Cardiac muscle cell (in vitro differentiated cells and primary cell): ENCODE measurements at places on chromosomes 1 and 21. TPM values are rescaled to one million over a fixed set of nuclear protein-coding genes. Genes with fewer than 3 reads are reported as not detected.

DNA sequence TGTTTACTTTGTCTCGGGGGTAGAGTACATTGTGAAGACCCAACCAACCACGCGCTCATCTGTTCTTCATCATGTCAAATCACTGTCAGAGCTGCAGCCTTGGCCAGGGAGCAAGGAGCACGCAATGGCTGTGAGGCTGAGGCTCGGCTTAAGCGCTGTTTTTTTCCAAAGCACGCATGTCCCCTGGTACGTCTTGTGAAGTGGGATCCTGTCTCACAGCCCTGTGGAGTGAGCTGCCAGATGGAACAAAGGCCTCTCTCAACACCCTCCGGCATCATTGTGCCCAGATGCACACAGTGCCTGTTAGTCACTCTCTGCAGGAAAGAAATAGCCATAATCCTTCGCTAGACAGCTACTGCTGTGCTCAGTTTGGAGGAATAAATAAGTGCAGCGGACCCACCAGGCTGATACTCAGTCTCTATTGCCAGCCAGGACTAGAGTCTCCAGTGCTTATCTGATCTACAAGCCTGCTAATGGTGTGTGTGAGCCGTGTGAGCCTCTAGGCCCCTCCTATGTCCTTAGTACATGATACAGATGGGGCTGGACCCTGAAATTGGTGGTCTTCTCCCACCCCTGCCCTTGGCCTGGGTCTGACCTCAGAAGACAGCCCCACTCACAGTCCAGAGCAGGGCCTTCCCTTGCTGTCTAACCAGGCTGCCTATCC lies 91.3 kb upstream of the COA6 start:
- no peak for DNase-seq

- DNase-seq, result no peak
Observed at GRCh38 chr1:160136121-160136925, 15.1 kb upstream of the ATP1A4 start.

DNA sequence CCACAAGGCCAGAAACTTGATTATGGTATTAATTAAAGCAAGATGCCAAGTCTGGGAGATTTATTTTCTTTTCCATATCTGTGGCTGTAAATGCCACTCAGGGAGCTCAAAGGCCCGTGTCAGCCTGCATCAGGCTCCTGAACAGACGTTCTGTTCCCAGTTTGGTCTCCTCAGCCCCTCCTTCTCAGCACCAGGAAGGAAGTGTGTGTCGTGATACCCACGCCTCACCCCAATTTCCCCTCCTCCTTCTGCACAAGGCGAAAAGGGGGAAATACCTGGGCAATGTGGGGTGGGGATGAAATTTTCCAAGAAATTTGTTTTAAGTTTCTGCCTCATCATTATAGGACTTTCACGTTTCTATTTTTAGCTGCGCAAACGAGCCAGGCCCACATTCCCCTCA lies 112.0 kb downstream of the SYF2 start:
- no peak for DNase-seq

DNA sequence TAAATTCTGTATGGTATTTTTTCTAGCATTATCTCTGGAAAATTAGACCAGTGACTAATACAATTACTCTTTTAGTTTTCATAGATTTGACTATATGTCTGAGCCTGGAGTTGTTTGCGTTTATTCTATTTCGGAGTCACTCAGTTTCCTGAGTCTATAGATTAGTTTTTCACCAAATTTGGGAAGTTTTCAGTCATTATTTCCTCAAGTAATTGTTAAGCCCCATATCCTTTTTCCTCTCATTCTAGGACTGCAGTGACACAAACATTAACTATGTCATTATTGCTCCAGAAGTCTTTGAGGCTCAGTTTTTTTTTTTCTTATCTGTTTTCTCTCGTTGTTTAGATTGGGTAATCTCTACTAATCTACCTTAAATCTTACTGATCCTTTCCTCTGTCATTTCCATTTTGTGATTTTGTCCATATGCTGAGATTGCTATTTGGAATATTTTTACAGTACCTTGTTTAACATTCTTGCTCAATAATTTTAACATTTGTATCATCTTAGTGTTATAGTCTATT lies 886.2 kb downstream of the LTN1 start:
- DNase-seq, result no peak

DNA sequence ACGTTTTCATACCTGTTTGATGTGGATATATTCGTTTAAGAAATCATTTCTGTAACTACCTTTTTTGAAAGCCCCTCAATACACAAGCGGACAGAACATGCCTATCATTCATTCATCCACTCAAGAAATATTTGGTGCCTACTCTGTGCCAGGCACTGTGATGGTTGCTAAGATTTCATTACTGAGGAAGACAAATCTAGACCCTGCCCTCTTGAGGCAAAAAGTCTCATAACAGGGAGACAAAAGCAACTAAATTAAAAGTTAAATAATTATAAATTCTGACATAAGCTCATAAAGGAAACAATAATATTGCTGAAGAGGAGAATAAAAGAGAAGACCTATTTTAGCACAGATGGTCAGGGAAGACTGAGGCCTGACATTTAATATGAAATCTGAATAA lies 203.5 kb upstream of the ZNHIT6 start:
- DNase-seq, result no peak

DNA sequence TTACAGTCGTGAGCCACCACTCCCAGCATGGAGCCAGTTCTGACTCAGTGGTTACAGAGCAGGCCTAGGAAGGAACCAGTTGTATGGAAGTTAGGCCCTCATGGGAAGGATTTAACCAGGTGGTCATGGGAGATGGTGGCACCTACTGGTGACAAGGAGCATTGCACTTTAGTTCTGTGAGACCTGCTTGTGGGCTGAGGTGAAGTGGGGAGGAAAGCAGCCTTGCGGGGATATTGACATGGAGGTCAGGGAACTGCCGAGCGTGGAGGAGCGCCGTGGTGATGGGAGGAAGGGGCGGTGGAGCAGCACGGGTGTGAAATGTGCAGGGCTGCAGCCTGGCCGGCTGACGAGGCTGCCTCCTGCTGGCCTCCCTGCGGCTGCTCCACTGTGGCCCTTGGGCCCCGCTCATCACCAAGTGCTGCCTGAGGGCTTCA lies 100.4 kb downstream of the GALNT2 start:
- peak; percentile 64 for DNase-seq

DNA sequence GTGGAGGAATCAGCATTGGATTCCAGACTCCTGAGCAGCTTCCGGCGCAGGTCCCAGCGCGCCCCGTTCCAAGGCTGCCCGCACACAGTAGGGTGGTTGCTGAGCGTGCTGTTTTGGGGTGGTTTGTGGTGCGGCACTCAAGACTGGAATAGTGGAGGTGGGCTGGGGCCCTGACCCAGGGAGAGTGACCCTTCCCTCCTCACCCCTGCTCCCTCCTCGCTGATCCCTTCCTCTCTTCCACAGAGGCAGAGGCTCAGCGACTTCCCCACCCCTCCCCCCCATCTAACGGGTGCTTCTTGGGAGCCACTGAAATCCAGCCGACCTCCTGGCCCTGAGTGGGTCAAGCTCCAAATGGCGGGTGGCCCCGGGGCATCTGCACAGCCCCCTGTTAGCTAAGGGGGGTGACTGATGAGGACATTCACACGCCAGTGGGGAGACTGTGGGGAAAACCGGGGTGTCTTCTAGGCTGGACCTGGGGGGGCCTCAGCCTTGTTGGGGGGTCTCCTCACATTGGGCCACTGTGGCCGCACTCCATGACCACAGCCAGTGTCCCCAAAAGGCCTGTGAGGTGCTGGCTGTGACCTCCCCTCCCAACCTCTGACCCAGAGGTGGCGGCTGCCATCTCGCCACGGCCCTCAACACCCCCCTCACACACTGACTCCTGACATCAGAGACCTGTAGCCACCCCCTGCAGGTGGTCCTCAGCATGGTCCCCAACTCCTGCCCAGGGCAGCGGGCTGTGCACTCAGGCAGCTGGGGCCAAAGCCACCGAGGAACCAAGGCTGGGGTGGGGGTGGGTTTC lies 3.9 kb upstream of the HES4 start:
- no peak for DNase-seq

GRCh38 chr1:41571041-41571440 lies 86.6 kb upstream of the EDN2 start:
- DNase-seq, result no peak

DNA sequence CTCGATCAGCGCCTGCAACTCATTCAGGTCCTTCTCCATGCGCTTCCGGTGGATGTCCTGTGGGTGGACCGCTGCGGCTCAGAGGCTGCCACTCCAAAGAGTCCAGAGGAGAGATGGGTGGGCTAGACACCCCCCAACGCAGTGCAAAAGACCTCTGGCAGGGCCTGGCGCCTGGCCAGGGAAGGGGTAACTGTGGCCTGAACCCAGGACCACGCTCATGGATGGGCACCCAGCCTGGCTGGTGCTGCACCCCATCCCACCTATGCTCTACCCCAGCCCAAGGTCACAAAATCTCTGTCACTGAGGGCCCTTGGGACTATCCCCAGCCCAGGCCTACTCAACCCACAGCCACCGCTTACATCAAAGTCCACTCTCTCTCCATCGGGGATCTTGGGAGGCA lies 12.2 kb downstream of the TNNT2 start:
- no peak for DNase-seq

DNA sequence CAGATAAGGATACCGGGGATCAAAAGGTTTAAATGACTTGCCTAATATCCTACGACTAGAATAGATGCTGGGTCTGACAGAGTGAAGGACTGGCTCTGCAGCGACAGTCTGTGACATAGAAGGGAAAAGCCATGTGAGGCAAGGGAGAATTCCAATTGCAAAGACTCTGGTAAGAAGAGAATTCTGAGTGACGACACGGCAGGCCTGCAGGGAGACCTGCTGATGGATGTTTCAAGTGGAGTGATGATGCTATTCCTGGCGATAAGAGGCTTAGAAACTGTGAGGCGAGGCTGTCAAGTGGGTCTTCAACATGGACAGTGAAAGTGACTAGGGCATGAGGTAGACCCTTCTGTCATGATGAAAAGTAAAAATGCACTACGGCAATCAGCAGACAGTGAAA lies 176.6 kb upstream of the PBX1 start:
- peak; percentile 94 for DNase-seq

GRCh38 chr1:91345395-91346005 lies 59.1 kb downstream of the HFM1 start:
- no peak for DNase-seq

GRCh38 chr1:61419657-61420056 lies 305.3 kb downstream of the TM2D1 start:
- DNase-seq, result no peak

DNA sequence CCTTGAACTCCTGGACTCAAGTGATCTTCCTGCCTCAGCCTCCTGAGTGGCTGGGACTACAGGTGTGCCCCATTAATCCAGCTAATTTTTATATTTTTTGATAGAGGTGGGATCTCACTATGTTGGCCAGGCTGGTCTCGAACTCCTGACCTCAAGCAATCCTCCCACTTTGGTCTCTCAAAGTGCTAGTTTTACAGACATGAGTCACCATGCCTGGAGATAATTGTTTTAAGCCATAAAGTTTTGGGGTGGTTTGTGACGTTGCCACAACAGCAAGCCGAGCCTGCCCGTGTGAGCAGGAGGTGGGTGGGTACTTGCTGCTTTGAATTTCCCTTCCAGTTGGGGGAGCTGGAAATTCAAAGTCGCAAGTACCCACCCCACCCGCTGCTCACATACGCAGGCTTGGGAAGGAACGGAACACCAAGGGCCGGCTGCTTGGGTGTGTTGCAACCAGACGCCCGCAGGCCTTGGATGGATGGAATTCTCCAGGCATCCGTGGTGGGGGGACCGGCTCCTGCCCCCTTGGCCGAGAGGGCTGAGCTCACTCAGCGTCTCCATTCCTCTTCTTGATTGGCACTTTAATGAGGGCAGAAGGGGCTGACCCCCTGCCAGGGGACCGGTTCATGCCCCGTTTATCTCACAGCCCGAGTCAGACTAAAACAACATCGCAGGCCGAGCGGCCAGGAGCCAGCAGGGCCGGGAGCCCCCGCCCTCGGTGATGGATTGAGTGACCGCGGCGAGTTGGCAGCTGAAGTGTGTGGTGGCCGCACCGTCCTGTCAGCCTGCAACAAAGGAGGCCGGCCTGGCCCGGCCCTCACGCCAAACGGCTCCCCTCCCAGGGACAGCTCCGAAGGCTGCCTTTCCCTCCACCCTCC lies 78.1 kb downstream of the DHRS3 start:
- peak; percentile 76 for DNase-seq

- no peak for DNase-seq
Observed at GRCh38 chr1:219412772-219413171, 200.1 kb downstream of the ZC3H11B start.

DNA sequence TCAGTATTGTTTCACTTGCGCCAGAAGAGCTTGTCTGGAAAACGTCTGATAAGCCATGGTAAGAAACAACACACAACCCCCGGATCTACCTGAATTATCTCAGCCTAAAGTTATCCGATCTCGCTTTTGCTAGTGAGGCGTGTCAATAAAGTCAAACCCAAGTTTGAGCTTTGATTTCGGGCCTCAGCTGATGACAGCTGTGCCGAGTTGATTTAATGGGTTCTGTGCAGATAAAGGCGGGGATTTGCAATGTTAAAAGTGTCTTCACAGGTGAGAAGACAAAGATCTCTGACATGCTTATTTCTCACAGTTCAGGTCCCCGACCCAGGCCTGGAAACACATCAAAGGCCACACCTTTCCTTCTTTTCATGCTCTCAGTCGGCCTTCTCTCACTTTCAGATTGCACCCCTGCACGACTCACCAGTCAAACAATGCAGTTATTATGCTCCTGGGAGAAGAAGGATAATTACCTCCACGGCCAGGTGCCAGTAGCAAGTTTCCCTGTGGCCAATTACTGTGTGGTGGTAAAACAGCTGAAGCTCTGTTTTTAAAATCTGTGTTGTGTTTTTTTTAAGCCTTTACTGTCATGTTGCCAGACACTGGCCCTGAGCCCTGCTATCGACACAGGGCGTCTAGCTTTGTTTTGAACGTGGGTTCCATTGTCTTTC lies 245.3 kb upstream of the RUNX1 start:
- no peak for DNase-seq

- no peak for DNase-seq
Observed at GRCh38 chr1:58266242-58266641, 280.3 kb downstream of the OMA1 start.

DNA sequence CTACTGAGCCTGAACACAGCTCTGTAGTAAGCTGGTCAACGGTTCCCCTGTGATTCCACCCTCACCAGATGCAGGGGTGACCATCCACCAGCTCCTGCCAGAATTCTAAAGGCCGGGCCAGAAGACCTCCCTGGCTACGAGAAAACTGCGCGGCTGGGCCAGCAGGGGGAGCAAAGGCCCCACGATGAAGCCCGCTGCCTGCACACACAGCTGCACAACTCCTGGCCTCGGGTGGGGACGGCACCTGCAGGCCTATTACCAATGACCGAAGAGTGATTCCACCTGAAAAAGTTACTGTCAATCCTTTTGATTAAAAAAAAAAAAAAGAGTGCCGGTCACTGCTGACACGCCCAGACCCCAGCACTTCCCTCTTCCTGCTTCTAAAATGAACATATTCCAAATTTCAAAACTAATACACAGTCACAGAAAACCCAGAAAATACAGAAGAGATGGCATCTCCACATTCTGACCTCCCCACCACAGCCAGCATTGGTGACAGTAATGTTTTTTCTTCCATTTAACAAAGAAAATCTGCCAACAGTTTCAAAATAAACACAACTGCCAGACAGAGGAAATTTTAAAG lies 49.8 kb upstream of the RIPK4 start:
- DNase-seq, result peak; percentile 64

The HJV gene
- 0.18 TPM in 1 of 2 replicates, not detected in the other for total RNA-seq

The FCER1A gene
- not detected in 2 replicates for total RNA-seq

The GJC2 gene
- total RNA-seq, result 0.51 and 0.88 TPM in 2 replicates

The ESRRG gene
- 47.1 and 62.2 TPM in 2 replicates for total RNA-seq

The BCAS2 gene
- total RNA-seq, result 26.2 and 43.7 TPM in 2 replicates

The RGS2 gene
- 11.5 and 15.6 TPM in 2 replicates for total RNA-seq
